ENCODE measurements at places on chromosomes 16 and 17. TPM values are rescaled to one million over a fixed set of nuclear protein-coding genes. Genes with fewer than 3 reads are reported as not detected.

DNA sequence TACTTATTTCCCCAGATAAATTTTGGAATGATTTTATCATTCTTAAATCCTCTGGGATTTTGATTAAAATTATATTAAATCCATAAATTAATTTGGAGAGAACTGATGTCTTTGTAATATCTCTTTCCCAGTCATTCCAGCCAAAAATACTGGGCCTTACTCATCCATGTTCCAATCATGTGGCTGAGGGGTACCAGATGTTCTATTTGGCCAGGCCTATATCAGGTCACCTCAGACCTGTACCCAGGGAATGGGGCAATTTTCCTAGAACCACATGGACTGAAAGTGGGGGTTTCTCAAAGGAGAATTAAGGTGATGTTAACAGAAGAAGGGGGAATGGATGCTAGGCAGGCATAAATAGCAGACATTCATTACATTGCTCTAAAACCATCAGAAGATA is 7.5 kb downstream of the SNTB2 start:
- no peak for DNase-seq

DNA sequence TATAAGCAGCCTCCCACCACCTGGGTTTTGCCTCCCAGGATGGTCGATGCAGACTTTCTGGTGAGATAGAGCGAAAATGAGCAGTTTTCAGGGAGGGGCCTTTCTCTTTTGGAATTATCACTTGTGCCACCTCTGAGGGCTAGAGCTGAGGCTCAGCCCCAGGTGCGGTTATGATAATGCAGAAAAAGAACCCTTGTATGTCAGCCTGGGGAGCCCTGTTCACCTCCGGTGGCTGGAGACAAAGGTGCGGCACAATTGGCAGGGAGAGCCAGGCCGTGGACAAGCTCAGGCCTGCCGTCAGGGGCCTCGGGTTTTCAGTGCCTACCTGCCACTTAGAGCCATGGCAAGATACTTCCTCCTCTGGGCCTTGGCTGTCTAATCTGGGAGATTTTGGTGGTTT is 4.4 kb downstream of the SCPEP1 start:
- no peak for DNase-seq

DNA sequence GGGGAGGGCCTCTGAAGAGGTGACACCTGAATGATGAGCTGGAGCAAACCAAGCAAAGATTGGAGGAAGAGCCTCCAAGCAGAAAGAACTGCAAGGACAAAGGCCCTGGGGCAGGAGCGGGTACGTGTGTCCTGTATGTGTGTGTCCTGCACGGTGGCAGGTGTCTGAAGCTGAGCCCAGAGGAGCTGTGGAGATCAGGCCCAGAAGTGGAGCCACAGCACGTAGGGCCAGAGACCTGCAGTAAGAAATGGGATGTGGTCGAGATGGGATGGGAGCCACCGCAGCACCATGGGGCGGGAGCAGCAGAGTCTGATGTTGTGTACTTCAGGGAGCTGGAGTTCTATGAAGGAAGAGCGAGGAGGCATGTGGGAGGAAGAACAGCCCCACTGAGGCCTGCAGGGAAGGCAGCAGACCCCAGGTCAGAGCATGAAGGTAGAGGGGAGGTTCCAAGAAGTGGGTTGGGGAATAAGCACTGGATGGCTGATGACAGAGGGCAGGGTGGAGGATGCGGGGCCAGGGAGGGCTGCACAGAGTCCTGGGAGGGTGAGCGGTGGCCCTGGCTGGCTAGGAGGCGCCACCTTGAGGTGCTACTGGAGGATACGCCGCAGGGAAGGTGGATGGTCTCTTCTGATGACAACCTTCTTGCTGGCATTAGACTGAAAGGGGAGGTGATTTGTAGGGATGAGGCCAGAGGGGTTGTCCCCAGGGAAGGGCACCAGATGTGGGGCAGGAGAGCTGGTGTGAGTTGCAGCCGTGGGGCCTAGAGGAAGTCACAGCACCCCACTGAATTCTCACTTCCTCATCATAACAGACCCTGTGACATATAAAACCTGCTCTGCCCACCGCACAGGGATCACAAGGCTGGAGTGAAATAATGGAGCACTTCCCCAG is 10.6 kb upstream of the CETP start:
- DNase-seq, result no peak

DNA sequence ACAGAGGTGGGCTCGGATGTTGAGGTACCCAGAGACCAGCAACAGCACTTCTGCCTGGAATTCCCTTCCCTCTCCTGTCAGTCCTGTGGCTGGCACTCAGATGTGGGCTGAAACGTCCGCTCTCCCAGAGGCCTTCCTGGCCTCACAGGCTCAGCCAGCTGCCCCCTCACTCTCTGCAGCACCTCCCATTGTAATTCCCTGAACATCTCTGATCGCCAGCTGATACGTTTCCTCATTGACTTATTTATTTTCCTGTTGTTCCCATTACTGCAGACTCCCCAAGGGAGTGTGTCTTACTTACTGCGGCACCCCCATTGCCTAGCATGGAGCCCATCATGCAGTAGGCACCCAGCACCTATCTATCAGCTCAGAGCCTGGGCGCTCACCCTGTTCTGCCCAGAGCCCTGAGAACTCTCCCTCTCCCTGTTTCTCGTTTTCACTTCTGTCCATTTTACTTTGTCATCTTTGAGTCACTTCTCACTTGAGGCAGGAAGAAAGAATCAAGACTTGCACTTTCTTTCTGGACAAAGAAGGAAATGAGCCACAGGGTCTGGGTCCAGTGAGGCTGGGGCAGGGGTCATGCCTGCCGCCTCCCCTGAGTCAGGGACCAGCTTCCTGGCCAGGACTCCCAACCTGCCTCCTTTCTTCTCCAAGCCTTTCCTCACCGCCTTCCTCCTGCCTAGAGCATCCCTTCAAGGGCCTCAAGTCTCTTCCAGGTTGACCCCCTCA is 10.2 kb downstream of the CDH5 start:
- DNase-seq, result no peak

DNA sequence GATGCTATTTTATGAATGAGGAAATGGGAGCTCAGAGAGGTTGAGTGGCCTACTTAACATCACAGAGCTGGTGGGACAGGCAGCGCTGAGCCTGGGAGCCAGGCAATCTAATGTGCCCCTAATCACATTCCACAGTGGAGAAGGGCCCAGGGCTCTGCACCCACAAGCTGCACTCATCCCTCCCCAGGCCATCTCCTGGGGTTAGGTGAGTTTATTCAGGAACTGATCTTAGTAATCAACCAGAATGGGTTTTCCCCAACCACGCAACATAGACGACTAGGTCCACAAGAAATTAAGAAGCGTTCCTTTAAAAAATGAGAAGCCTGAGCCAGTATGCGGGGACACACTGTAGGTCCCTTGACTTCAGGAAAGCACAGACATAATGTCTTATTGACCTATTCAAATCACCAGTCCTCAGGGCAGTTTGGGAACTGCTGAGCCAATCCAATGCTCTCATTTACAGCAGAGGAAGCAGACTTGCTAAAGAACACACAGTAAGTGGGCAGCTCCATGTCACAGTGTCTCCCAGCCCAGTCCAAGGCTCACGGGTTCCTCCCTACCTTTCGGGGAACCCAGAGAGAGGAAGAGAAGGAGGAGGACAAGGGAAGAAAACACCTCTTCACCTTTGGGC is 2.3 kb downstream of the MPP3 start:
- DNase-seq, result no peak

- no peak for DNase-seq
These were observed 27.3 kb upstream of the CNOT1 start for GRCh38 chr16:58656899-58657298.

DNA sequence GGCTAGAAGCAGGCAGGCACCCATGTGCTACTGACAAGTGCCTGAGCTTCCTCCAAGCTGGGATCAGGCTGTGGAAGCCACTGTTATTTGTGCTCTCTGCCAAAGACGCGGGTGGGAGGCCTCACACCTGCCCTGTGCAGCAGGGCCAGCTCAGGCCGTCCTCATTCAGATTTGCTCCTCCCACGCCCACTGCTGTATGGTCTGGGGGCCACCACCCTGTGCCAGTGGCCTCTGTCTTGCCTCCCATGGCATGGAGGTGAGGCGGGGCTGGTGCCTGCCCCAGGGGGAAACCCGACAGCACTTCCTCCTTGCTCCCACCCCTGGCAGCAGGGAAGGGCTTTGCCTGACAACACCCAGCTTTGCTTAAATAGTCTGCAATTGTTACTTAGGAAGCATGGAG is 356.5 kb upstream of the CDH8 start:
- no peak for DNase-seq

- DNase-seq, result no peak
These were observed 2.2 kb downstream of the AHSP start for GRCh38 chr16:31529937-31530312.

- DNase-seq, result no peak
These were observed 35.0 kb upstream of the ICAM2 start for GRCh38 chr17:64055183-64056142.

DNA sequence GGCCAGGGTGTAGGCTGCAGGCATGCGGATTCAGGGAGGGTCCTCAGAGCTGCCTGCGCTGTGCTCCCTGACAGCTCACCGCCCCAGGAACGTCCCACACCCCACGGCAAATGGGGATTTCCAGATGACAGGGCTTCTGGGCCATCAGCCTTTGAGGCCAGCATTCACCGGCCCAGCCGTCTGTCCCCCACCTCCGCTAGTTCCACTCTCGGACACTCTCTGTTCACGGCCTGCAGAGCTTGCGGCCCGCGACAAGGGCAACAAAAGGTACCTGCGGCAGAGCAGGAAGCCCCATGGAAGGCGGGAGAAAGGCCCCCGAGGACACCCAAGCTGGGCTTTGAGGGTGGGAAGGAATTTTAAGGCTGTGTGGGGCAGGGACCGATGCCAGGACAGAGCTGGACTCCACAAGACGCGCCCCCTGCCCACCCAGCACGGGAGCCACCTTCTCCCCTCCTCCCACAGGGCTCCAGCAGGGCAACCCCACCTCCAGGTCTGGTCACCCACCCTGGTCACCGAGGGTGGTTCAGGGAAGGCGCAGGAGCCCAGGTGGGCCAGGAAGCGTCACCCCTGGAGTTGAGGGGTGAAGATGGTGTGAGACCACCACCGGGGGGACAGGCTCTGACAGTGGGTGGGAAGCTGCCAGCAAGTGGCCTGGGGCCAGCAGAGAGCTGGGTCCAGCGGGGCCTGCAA is 5.6 kb upstream of the CYBA start:
- no peak for DNase-seq

GRCh38 chr17:45579529-45580495 is 89.3 kb upstream of the PLEKHM1 start:
- no peak for DNase-seq

DNA sequence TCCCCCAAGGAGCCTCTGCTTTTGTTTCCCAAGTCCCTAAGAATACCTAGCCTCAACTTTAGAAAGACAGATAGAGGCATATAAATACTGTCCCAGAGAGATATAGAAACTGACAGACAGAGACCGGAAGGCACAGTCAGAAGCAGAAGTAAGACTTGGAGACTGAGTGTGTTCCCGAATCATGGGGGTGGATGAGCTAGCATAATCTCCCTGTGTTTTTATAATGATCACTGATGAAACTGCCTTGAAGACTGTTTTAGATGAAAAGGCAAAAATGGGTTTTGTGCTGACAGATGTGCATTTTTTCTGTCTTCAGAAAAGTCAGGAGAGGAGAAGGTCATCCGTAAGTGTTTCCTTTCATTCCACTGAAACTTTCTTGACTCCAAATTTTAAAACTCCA is 8.3 kb upstream of the PSMD3 start:
- no peak for DNase-seq

DNA sequence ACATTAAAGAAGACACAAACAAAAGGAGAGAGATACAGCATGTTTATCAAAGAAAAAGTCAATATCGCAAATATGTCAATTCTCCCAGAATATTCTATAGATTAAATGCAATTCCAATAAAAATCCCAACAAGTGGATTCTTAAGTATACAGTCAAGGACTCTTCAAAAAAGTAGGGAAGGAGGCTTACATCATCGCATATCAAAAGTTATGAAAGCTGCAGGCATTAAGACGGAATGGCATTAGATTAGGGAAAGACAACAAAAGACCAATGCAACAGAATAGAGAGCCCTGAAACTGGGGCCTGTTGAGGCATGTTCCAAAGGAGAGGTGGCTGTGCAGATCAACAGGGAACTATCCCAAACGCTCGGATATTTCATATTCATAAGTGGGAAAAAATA is 76.0 kb downstream of the MARCHF10 start:
- DNase-seq, result no peak

DNA sequence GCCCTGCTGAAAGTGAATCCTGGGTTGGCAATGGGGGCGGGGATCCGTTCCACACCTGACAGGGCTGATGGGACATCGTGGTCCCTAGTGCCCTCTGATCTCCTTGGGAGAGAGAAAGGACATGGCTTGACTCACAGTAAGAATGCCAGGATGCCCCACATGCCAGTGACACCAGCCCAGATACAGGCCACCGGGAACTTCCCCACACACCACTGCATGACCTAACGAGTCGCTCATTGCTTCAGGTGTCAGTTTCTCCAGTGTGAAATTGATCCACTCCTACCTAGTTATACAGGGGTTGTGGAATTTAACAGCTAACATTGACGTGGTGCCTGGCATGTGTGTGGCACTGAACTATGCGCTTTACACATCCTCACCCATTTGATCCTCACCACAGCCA is 7.5 kb downstream of the CD300LG start:
- no peak for DNase-seq

DNA sequence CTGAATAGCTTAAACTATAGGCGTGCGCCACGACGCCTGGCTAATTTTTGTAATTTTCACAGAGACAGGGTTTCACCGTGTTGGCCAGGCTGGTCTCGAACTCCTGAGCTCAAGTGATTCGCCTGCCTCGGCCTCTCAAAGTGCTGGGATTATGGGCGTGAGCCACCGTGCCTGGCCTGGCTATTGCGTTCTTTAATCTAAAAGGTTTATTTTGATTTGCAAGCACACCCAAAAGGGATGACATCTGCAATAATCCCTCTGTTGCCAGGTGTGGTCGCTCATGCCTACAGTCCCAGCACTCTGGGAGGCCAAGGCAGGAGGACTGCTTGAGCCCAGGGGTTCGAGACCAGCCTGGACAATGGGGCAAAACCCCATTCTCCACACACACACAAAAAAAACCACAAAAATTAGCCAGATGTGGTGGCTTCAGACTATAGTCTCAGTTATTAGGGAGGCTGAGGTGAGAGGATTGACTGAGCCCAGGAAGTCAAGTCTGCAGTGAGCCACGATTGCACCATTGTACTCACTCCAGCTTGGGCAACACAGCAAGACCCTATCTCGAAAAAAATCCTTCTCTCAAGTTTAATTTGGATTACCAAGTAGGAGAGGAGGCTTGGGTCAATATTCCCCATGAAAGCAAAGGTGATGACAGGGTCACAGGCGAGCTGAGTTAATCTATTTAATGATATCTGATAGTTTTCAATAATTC is 144.1 kb downstream of the PARN start:
- DNase-seq, result no peak

The NUFIP2 gene
- total RNA-seq, result 39.9 TPM

The CES5A gene
- total RNA-seq, result 2.2 TPM

The SRL gene
- 1.4 TPM for total RNA-seq

The TNK1 gene
- total RNA-seq, result 11.7 TPM

The DHX8 gene
- total RNA-seq, result 39.2 TPM

The FCSK gene
- total RNA-seq, result 38.0 TPM

The NXN gene
- total RNA-seq, result 46.0 TPM

The ATP2A1 gene
- total RNA-seq, result 0.83 TPM

The SLC9A5 gene
- 3.2 TPM for total RNA-seq

The GJC1 gene
- total RNA-seq, result 17.3 TPM

All from mucosa of gallbladder (tissue), 1 donor.